Hematopoietic multipotent progenitor cell (in vitro differentiated cells): ENCODE measurements at places on chromosomes 11 and 22.

DNA sequence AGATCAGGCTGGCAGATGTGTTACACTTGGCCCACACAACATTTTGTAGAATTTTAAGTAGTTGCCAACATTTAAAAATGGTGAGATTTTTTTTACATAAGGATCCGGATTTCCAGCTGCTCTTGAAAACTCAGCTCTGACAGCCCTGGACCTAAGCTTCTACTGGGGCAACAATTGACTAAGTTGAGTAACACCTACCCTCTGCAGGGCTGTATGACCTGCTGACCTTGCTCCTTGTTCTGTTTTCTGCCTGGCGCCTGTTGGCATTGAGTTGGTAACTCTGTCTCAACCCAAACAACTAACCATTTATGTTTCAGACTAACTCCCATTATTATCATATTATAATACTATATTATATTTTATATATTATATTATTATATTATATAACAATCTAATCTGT lies 21.1 kb upstream of the LRRC55 start:
- DNase-seq, result no peak

DNA sequence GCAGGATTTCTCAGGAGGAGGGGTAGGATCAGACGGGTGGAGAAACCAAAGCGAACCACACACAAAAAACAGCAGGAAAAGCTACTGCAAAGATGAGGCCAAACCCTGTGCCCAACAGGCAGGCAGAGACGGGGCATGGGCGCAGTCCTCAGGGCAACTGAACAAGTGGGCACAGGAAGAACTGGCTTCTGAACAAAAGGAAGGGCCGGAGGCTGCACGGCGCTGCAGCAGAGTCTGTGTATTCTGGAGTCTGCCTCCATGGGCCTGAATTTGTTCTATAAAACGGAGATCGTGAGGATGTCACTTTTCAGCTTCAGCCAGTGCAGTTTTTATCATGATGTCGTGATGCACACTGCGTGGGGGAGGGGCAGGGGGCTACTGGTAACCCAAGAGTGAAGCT lies 1026.0 kb downstream of the TBC1D22A start:
- DNase-seq, result no peak

GRCh38 chr11:7749456-7749855 lies 43.2 kb upstream of the OVCH2 start:
- DNase-seq, result no peak

DNA sequence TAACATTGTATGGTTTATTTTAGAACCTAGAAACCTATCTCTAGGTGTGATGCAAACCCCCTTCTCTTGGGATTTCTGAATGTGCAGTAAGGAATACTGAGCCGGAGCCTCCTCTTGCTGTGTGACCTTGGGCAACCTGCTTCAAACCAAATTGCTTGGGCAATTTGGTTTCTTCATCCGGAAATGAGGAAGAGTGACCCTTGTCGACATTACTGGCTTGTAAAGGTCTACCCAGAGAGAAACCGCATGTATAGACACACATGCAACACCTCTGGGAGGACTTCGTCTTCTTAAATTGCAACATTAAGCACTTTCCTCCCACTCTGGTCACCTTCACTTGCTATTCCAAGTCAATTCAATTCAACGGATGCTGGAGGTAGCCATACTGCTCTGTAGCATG lies 19.6 kb upstream of the TP53I11 start:
- no peak for DNase-seq

GRCh38 chr22:44242946-44243724 lies 62.4 kb downstream of the PARVG start:
- no peak for DNase-seq

DNA sequence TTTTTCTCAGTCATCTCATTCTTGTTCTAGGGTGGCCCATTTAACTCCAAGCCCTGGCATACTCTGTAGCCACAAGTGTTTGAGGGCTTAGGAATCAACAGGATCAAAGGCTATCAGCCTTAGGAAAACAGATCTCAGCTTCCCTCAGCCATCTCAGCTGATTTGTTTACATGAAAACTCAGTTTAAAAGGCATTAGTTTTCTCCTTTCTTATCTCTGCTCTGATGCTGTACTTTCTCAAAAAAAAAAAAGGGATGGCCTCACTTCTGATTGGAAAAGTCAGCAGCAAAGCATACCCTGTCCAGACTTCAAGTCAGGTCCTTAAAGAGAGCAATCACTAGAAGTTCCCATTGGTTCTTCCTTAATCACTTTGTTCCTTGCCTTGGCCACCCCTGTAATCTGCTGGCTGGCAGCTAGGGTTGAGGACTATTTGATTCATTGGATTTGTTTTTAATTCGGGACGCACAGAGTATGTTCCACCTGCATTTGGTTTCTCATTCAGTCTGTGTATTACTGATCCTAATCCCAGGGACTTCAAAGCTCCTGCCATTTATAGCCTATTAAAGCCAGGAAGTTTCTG lies 102.8 kb downstream of the EXT2 start:
- no peak for DNase-seq
